ENCODE measurements at places on chromosomes 3 and 15.
A peak's percentile ranks its signal among the peaks of the same experiment; 100 is the strongest.

- DNase-seq, result peak; percentile 66
Measured at GRCh38 chr3:32239307-32240158, 1.1 kb downstream of the CMTM8 start.

DNA sequence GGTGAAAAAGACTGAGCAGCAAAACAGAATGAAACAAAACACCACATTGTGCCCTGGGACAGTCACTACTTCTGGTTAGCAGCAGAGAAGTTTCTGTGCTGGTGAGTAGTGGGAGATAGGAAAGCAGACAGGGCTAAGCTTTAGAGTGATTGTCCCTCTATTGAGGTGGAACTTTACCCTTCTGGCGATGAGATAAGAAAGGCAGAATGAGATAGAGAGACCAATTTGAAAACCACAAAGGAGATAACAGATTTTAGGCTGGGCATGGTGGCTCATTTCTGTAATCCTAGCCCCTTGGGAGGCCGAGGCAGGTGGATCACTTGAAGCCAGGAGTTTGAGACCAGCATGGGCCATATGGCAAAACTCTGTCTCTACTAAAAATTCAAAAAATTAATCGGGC, 208.5 kb downstream of the TBL1XR1 start:
- no peak for DNase-seq

DNA sequence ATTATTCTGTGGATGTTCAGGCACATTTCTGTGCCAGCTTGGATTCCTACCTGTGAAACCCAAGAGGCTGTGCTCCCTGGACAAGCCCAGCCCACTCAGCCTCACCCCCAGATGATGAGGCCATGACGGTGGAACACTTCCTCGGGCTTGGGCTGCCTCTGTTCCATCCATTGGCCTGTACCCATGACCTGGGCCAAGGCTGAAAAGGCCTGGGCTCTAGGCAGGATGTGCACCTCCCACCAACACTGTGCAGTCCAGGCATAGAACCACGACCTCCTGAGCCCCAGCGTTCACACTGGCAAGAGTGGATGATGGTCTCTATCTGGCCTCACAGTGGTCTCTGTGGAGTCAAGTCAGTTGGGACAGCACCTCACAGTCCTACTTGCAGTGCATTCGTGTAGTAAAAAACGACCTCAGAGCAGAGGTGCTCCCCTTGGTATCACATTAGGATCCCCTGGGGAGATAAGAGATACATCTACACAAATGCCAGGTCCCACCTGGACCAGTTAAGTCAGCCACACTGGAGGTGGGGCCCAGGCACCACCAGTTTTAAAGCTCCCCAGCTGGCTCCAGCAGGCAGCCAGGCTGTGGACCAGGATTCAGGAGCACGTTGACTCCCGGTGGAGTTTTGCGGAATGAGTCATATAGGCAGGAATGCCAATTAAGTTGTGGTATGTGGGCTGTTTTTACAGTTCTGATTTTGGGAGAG, 39.0 kb upstream of the IGF1R start:
- peak; percentile 90 for DNase-seq

DNA sequence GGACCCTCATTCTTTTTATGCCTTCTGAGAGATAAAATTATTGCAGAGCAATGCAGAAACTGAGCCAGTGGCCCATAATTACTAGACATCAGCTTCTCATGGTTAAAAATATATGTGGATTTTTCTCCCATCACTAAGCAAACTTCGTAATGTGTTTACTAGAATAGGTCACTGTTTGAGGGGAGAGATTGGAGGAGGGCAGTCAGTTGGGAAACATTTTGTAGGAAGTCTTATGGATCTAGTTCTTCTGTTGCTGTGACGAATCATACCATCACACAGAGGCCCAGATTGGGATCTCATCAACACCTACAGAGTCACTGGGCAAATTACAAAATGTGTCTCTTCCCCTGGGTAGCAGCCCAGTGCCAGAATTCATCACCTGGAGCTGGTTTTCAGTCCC, 81.4 kb downstream of the PDE8A start:
- DNase-seq, result no peak

GRCh38 chr3:132784502-132785025, 62.4 kb upstream of the NPHP3 start:
- no peak for DNase-seq

- DNase-seq, result peak; percentile 56
Measured at GRCh38 chr3:10950476-10951294, 41.9 kb upstream of the SLC6A1 start.

DNA sequence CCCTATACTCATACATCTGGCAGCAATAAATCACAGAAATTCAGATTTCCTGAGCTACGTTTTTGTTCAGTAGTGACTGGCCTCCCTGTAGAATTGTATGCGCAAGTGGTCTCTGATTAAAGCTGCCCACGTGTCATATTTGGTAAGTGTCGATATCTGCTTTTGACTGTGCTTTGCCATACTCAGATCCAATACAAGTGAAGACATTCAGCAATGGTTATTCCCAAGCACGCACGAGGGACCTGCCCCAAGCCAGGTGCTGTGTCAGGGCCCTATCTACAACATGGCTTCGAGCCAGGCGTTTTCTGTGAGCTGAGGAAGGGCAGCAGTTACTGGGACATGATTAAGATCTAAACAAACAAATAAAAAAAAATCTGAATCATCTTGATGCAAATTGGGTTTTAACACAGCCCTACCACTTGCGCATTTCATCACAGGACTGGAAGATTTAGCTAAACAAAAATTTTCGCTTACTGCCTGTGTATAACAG, 47.2 kb upstream of the ICE2 start:
- no peak for DNase-seq

DNA sequence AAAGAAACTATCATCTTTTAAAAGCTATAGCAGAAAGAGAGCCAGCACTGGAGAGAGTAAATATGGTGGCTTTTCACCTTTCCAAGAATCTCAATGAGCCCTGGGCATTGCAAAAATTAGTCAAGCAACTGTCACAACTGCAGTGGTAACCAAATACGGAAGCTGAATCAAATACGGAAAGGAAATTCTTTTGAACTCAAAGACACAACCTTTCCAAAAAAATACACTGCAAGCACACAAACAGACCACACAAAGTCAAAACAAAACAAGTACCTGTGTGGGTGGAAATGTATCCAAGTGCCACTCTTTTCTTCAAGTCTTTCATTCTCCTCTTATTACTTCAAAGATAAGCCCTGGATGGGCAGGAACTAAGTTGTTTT, 17.6 kb downstream of the VGLL4 start:
- no peak for DNase-seq

DNA sequence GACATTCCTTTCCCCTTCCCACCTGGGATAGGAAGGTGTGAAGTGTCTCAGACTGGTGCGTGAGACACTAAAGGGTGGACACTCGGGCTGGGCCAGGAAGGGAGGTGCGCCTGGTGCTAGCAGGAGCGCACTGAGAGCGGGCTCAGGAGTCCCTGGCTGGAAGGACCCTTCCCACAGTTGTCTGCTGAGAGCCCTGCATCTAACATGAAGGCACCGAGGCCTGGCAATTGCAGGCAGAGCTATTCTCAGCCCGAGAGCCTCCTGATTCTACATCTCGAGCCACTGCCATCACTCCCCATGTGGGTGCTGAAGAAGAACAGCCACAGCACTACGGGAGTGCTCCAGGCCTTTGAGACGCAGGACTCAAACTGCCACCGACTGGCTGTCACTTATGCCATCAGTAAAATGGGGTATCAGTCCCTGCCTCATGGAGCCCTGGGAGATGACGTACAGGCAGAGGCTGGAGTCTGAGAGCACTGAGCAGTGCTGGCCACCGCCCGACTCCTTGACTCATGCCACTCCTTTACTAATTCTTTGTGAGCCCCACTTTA, 159.4 kb downstream of the KLF13 start:
- DNase-seq, result no peak

GRCh38 chr3:23389686-23390085, 186.6 kb downstream of the UBE2E2 start:
- DNase-seq, result no peak

DNA sequence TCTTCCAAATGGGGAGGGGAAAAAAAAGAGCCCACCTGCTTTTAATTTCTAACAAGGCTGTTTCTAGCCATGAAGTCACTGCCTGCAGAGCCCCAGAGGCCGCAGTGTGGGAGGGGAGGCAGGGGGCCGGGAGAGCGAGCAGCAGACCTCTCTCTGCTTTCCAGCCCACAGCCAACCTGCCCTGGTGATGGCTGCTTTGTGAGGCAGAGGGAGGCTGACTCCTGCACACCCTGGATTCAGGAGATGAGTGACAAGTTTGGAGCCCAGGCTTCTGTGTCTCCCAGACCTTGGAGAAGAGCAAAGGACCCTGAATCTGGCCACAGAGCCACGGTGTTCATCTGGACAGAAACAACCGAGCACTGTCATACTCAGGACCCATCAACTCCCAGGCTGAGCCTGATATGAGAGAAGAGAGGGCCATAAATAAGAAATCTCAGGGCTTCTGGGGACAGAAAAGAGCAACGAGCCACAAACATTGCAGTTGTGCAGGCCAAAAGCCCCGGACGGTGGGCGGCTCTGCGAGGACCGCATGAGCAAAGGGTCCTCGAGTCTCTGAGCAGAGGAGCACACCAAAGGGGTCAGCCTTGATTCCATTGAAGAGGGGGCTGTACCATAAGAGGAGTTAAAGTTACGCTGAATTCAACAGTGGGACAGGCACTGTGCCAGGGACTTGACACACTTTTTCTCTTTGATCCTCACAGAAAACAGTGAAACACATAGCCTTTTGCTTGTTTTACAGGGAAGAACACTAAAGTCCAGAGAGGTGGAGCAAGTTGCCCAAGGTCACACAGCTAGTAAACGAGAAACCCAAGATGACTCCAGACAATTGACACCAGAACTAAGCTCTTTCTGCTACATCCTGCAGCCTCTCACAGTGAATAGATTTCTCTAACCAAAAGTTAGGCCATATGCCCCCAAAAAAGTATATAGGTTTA, 97.2 kb downstream of the SEMA5B start:
- DNase-seq, result no peak

- no peak for DNase-seq
Measured at GRCh38 chr3:65484964-65485363, 553.8 kb downstream of the MAGI1 start.

DNA sequence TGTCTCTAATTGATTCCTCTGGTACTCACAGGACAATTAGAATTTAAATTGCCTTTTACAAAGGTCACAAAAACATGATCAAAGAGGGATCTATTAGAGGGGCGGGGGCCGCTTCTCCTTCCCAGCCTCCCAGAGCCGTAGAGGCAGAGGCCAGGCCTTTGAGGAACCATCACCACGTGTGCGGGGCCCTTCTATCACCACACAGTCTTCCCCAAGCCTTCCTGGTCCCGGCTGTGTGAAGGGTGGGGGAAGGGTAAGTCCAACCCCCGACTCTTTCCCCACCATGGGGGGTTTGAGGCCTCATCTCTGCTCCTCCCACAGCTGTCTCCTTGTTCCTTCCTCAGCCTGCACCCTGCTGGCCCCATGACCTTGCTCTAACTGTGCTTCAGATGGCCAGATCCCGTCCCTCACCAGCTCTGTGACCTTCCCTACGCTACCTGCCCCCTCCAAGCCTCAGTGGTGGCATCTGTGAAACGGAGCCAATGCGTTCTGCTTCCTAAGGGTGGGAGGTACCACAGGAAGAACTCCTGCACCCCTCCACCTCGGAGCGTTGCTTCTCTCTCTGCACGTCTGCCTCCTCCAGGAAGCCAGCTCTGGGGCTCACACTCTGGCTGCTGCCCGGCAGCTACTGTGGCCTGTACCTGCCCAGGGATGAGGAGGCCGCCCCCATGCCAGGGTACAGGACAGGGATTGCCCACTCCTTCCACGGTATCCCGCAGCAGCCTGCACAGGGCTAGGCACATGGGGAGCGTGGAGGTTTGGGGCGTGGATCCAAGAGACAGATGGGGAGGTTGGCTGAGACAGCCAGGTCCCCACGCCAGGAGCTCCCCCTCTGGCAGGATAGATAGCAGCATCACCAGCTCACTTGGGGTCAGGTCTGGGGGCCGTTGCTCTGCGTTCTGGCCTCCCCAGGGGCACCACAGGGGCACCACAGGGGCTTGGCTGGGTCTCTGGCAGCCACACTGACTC, 83.8 kb downstream of the LINGO1 start:
- no peak for DNase-seq

DNA sequence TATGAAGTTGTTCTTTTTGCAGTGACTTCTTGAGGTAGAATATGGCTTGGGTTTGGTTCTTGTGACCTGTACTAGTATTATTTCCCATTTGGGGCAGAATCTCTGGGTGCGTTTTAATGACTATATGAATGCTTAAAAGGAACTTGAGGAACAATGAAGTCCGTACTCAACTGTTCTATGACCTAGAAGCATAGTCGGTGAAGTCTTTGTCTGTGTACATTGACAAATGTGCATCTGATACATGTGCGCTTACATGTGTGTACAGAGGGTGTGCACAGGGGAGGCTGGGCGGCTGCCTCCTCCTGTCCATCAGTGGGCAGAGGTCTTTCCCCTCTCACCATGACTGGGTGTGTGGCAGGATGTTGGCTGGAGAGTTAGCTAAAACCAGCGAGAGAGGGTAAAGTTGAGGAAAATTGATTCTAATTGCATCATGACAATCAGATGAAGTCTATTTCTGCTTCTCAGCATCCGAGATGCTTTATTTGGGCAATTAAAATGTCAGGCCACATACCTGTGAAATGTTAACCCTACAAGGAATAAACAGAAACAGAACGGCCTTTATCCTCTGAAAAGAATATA, 1.0 kb upstream of the NR2F2 start:
- DNase-seq, result no peak

DNA sequence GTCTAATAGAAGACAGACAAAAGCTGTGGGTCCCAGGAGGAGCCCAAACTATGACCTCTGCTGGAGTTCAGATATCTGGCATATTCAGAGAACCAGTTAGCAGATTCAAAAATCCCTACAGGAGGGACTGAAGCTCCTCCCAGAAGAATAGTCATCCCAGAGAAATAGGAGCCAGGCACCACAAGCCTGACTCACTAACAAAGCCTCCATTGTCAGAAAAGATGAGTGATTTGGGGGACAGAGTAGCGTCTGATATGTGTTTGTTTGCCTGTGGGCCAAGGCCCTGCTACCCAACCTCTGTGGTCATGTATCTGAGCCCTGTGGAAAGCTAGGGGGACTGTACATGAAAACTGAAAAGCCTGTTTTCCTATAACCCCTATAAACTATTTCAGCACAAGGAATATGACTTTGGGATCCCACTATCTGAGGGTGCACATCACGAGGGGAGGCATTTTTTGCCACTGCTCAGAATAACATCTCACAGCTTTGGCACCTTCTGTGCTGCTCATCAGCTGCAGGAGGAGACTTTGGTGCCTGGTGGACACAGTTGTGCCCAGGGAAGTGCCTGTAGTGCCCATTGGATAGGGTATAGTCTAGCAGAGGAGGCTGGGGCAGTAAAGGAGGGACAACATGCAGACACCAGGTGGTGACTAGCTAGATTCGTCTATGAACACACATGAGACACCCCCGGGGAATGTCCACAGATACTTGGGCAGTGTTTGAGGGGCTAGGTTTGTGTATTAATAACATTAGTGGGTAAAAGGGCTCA, 9.7 kb upstream of the LARP6 start:
- DNase-seq, result peak; percentile 94

DNA sequence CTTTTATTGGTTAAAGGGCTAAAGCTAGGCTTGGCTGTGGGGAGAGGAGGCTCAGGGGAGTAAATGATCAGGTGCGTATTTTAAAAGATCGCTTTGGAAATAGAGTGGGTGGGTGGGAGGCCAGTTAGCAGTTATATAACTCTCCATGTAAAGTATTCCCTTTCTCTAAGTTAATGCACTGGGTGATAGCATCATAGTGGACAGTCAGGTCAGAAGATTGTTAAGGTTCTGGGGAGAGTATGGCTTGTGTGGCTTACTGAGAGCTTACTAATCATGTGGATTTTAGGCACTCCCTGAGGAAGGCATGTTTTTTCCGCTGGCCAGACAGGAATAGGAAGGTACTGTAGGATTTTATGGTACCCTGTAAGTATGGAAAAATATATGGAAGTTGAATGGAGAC, 6.3 kb upstream of the EIF3J start:
- no peak for DNase-seq

GRCh38 chr3:183158113-183158512, 4.4 kb downstream of the LAMP3 start:
- no peak for DNase-seq

Data from urothelium cell line (cell line).